ENCODE measurements at places on chromosomes 1 and 21.

- no peak for DNase-seq
These were observed 706.0 kb upstream of the ZP4 start for GRCh38 chr1:238596703-238597102.

GRCh38 chr1:86381223-86381622 is 14.9 kb downstream of the ODF2L start:
- DNase-seq: no peak

GRCh38 chr1:184399192-184399847 is 12.5 kb downstream of the C1orf21 start:
- DNase-seq: peak; percentile 42

DNA sequence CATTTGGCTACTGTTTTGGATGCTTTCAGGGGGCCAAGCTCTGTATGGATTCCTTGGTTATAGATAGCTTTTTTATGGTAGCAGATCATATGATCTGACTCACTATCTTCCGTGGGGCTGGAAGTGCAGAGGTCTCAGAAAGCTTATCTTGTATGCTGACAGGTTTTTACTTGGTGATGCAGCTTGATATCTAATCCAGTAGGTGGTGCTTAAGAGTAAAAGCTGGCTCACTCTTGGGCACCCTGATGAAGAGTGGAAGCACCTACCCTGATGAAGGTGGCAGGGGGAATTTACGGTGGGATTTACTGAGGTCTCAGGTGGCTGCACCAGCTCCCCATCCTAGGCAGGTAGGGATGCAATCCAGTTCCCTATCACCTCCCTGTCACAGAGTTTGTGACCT is 151.2 kb downstream of the PTBP2 start:
- DNase-seq: no peak

- peak; percentile 88 for DNase-seq
These were observed 66.5 kb downstream of the SH3BGR start for GRCh38 chr21:39518055-39518846.

GRCh38 chr1:18748435-18748834 is 111.0 kb downstream of the TAS1R2 start:
- DNase-seq: no peak

GRCh38 chr1:58809325-58810010 is 25.6 kb upstream of the JUN start:
- DNase-seq: no peak

DNA sequence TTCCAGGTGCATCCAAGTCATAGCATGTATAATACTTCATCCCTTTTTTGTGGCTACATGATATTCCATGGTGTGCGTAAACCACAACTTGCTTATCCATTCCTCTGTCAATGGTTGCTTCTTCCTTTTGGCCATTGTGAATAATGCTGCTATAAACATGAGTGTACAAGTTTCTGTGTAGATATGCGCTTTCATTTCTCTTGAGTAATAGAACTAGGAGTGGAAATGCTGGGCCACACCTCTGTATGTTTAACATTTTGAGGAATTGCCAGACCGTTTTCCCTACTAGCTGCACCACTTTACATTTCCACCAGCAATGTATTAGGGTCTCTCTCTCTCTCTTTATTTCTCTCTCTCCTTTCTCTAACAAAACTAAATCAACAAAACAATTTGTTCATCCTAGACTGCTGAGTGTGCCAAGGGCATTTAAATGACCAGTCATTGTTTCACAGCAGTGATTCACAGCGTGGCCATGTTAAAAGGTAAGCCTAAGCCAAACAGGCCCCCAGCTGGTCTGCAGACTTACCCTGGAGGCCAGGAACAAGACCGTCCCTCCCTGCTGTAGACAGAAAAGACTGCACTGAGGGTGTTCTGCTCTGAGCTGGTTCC is 53.2 kb upstream of the LYST start:
- DNase-seq: peak; percentile 99

GRCh38 chr1:207009945-207010344 is 22.6 kb downstream of the C1orf116 start:
- no peak for DNase-seq
